ENCODE measurements at places on chromosomes 16 and 17. TPM values are rescaled to one million over a fixed set of nuclear protein-coding genes. Genes with fewer than 3 reads are reported as not detected.
A peak's percentile ranks its signal among the peaks of the same experiment; 100 is the strongest.

The ABCC12 gene
- total RNA-seq: not detected

DNA sequence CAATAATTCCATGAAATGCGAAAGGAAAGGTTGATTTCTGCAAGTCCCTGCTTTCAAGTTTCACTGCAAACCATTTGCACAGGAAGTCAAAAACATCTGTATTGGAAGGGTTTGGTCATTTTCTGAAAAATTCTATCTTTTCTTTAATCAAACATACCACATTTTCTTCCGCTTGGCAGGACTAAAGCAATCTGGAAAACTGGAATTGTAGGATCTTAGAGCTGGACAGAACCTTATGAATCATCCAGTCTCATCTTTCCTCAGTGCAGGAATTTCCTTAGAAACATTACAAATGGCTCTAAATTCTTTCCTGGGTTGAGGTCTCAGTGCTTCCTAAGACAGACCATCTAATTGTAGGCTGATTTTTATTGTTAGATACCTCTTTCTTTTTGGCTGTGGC is 111.5 kb upstream of the ELAC2 start:
- no peak for DNase-seq

DNA sequence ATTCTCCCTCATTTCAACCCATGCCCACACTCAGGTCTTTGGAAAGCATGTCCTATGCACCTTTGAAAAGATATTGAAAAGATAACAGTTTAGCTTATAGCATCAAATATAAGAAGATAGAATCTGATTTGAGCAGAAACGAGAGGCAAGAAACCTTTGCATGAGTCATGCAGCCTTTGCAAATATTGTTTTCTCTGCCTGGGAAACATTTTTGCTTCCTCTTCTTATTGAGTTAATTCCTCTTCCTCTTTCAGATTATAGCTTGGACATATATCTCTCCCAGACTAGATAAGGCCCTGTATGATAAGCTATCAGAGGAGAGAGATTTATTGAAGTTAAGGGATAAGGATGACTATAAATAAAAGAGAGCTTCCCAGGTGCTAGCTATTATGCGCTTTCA is 46.1 kb upstream of the KCNJ2 start:
- no peak for DNase-seq

DNA sequence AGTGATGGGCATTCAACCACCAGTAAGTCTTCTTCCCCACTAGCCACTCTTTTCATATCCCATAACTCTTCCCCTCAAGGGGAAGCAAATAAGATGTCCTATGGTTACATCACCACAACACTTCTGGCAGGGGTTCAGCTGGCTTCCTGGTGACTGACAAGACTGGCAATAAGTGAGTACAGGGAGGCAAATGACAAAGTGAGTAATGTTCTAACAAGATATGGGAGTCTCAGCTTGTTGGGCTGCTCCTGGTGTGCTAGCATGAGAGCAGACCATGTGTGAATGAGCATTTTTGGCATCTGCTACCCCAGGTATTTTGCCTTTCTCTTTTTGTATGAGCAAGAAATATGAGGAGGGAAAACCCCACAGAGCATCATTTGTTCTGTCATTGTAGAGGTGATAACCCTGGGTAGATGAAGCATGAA is 9.9 kb downstream of the TMIGD1 start:
- DNase-seq: peak; percentile 33

The PSMD3 gene
- 173 TPM for total RNA-seq

The PGAP3 gene
- 8.9 TPM for total RNA-seq

GRCh38 chr16:66036793-66037715 is 329.4 kb upstream of the CDH5 start:
- DNase-seq: no peak

- no peak for DNase-seq
Measured at GRCh38 chr16:82181461-82182185, 11.6 kb upstream of the MPHOSPH6 start.

The USP31 gene
- 6.3 TPM for total RNA-seq

DNA sequence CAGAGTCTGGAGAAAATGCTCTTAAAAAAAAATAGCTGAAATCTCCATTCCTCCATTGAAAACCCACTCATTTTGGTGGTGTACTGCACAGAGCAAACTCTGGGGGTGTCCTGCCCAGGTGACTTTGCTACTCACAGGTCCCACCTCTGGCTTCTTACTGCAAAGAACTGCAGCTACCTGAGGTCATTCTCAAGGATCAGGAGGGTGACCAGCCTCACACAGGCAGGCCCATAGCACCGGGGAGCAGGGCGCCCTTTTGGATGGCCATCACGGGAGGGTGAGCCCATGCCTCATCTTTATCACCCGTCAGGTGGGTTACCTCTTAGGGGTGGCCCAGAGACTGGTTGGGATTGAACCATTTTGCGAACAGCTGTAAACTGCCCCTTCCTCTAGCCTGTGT is 32.6 kb upstream of the BRD7 start:
- DNase-seq: no peak

Data from activated naive CD8-positive, alpha-beta T cell treated with anti-CD3 and anti-CD28 coated beads for 36 hours (primary cell).